ENCODE measurements at places on chromosomes 1 and 21. TPM values are rescaled to one million over a fixed set of nuclear protein-coding genes. Genes with fewer than 3 reads are reported as not detected.

Gene TMEM61
- total RNA-seq: 8.5 TPM

DNA sequence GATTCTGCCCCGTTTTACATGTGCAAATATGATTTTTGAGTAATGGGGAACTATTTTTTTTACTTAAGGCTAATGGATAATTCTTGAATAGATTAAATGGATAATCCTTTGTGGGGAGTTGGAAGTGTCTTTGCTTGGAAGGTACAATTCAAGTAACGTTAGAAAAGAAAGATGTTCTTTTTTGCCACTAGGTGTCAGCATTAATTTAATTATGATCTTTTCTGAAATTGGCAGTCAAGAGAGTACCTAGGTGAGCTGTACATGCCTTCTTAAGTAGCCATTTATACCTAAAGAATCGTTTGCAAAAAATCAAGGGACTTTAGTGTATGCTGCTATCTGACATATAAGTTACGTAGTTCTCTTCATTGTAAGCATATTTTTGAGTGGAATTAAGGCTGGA lies 2.2 kb downstream of the FBXO28 start:
- no peak for DNase-seq

GRCh38 chr1:31183927-31184554 lies 55.6 kb downstream of the NKAIN1 start:
- DNase-seq: peak; percentile 38

DNA sequence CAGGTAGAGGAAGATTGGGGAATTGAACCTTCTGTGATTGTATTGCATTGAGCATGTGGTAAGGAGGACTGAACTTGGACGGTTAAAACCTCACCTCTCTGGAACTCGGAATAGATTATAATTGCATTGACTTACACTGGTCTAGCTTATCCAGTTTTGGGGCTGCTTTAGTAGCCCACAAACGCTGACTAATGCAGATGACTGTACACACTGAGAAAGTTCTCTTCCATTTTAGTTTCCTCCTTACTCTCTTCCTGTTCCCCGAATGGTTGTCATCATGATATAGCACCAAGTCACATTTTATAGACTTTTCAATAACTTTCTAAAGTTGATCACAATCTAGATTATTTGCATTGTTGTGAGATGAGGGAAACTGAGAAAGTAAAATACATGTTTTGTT lies 78.2 kb downstream of the NFIA start:
- no peak for DNase-seq

DNA sequence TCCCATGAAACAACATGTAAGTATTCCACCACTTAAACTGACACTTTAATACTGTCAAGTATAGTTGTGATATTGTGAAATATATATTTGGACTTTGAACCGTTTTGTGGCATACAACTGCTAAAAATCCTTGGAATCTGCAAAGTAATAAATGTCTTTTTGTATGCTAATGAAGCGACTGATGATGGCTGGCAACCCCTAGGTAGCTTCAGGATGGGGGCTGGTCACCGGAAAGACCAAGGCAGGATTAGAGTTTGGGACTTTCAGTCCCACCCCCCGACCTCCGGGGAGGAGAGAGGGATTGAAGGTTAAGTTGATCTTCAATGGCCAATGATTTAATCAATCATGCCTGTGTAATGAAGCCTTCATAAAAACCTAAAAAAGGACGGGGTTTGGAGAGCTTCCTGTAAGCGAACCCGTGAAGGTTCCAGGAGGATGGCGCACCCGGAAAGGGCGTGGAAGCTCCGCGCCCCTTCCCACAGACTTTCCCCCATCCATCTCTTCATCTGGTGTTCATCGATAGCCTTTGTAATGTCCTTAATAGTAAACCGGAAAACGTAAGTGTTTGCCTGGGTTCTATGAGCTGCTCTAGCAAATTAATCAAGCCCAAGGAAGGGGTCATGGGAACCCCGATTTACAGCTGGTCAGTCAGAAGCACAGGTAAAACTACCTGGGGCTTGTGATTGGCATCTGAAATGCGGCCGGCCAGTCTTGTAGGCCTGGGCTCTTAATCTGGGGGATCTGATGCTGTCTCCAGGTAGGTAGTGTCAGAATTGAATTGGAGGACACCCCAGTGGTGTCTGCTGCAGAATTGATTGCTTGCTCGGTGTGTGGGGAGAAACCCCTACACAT lies 1.8 kb upstream of the ZNF281 start:
- DNase-seq: no peak

Gene DISP3
- 0.17 TPM for total RNA-seq

DNA sequence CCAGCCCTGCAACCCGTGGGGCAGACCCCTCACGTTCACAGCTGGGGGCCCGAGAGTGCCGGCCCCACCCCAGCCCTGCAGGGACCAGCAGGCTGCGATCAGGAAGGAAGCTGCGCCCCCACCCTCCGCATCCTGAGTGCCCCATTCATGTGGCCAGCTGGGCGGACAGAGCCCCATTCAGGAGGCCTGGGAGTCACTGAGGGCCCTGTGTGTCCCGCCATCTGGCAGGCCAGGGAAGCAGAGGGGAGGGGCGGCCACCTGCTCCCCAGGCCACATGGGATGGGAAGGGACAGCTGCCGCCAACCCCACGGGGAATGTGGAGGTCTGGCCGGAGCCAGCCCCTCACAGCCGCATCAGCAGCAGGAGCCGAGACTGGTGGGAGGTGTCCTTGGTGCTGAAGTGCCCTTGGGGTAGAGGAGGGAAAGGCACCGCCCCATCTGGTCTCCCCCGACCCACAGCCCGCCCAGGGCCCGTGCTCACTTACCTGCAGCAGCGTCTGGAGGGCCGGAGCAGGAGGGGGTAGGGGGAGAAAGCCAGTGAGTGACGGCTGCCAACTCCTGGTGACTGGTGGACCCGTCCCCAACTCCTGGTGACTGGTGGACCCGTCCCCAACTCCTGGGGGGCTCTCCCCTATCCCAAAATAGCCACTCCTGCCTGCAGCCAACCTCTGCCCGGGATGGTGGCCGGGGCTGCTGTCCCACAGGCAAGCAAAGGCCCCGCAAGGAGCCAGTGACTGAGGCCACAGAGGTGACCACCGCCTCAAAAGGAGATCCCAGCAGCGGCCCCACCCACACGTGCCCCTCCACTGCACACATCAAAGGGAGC lies 8.7 kb downstream of the ACAP3 start:
- no peak for DNase-seq

Gene LHX8
- total RNA-seq: not detected

- DNase-seq: no peak
These were observed 83.2 kb upstream of the TLR5 start for GRCh38 chr1:223226271-223226670.

DNA sequence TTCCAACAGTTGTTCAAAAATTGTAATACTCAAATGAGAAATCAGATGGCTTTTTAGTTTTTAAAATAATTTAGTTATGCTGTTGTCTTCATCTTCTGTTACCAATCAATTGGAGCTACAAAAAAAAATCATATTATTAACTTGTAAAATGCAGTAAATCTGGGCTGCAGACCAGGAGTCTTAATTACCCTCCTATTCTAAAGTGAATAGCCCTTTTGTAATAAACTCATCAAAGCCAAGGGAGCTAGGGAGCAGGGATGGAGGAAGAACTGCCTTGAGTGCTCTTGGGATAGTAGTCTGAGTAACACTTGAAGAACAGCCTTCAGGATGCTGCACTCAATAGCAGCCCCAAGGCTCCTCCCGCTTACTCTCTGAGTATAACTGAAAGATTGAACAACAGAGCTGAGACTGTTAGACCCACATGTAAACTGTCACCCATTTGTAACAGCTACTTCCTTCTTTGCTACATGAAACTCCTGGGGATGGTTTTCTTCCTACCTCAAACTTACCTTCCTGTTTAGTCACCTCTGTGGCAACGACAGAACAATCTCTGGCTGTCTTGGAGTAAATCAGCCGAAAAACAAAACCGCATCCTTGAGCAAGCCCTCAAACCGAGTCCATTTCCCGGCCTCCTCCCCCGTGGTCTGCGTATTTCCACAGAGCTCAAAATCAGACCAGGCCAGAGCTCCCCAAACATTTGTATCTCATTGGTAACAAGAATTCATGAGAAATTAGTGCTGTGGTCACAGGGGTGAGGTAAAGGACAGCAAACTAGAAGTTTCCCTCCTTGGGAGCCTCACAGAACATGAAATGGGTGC lies 55.9 kb downstream of the CD58 start:
- peak; percentile 50 for DNase-seq

- DNase-seq: no peak
These were observed 1.9 kb downstream of the ETNK2 start for GRCh38 chr1:204149635-204150565.

DNA sequence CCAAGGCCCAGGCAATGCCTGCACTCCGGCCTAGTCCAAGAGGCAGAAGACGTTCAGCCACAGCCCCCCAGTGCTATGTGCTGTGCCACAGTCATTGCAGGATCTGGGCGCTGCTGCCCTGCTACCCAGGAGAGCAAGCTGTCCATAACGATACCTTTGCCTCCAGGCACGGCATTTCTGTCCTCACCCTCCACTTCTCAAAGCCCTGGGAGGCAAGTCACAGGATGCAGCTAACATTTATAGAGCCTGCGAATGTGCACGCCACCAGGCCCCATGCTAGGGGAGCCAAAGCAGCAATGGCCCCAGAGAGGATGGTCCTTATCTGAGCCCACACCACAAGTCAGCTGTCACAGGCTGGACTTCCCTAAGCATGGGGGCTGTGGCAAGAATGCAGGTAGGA lies 13.8 kb downstream of the LRP8 start:
- no peak for DNase-seq

DNA sequence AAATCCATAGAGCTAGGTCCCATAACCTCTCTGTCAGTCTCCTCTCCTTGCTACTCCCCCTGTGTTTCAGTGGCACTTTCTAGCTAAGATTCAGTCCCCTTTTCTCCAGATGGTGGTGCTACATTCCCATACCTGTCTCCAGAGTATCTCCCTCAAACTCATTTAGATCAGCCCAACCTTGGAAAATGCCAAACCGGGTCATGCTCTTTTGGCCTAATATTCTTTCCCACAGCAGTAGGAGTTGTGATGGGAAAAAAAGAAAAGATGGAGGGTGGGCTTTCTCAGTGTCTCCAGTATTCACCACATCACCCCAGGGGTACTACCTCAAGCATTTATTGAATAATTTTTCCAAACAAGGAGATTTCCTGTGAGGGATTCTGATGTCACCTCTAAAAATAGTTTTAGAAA lies 3.2 kb upstream of the RXFP4 start:
- peak; percentile 75 for DNase-seq

Gene PTPN7
- 5.0 TPM for total RNA-seq

DNA sequence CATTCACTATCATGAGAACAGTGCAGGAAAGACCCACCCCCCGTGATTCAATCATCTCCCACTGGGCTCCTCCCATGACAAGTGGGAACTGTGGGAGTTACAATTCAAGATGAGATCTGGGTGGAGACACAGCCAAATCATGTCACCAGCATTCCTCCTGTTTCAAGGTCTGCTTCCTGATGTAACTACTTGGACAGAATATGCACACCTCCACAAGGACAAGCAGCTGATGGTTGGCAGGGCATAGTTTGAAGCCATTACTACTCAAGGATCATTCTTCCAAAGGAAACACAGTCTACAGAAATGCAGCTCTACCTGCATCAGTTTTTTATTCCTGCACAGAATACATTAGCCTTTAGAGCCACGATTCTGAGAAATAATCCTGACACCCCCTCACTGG lies 28.5 kb upstream of the RNF2 start:
- no peak for DNase-seq

DNA sequence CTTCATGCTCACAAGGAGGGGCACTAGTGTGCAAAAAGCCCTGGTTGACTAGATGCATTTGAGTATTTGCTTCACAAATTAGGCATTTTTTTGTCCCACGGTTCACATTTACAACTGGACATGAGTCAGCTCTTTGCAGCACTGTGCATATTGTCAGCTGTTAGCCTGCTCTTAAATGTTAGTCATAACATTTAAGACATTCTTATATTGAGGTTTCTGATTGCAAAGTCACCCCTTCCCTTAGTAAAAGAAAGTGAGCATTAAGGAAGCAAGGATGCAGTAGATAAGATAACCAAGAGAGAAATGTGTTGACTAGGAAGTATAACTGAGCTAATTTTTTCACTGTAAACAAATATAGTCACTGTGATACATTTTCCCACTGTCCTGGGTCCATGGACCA lies 132.6 kb upstream of the CTTNBP2NL start:
- DNase-seq: no peak

Gene F11R
- total RNA-seq: 84.0 TPM

Gene KRTAP11-1
- total RNA-seq: not detected

Gene PGLYRP4
- total RNA-seq: not detected

DNA sequence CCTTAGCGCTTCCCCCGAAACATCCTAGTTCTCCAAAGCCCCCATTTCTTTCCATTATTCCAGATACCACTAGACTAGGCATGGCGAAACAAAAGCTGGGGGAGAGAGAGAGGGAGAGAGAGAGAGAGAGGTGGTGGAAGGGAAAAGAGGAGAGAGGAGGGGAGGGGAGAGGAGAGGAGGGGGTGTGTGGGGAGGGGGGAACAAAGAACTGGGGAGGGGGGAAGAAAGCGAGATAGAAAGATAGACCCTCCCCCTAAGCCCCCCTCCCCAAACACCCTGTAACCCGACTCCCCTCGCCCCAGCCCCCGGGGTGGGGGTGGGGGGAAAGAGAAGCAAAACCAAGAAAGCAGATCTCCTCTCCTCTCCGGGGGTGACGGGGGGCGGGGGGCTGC lies 352 bp downstream of the MEX3A start:
- no peak for DNase-seq

GRCh38 chr1:197799271-197799670 lies 24.0 kb upstream of the DENND1B start:
- no peak for DNase-seq

- DNase-seq: no peak
These were observed 35.5 kb downstream of the MRAP start for GRCh38 chr21:32333953-32334673.

DNA sequence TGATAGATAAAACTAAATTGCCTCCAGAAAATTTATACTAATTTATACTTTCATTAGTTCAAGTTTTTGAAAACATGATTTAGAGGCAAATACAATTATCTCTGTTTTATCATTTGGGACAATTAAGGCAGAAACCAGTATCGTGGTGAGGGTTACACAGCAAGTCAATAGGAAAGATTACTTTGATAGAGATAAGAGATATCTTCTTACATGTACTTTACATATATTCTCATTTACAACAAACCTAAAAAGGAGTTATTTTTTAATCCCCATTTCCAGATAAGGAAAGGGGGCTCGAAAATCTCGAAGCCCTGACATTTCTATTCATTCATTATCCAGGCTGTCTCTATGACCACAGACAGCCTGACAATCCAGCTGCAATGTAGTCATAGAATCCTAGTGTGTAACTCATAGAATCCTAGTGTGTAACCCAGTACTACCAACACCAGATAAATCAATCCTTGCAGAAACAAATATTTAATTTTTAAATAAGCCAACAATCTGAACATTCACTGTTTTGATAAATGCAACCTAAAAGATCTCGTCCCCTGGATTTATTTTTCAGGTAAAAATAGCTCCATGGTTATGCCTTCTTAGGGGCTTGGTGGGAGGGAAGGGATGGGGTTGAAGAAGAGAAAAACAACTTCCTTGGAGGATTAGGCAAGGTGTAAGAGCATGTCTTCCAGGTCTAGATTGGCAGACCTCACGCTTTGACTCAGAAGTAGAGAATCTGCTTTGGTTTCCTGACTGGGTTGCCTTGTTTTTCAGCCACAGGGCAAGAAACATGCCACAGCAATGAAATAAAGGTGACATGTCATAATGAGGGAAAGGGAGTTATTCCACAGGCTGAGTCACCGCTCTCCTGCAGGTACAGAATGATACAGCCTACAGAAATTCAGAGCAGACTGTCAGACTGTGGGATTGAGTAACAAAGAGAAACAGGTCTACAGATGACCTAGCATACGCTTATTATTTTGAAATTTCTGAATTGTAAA lies 45.6 kb downstream of the IRF2BP2 start:
- DNase-seq: no peak

Data from mucosa of descending colon (tissue), 3 donors.